ENCODE measurements at places on chromosomes 7 and 10. TPM values are rescaled to one million over a fixed set of nuclear protein-coding genes. Genes with fewer than 3 reads are reported as not detected.
A peak's percentile ranks its signal among the peaks of the same experiment; 100 is the strongest.

The NEUROG3 gene
- polyA plus RNA-seq: not detected

GRCh38 chr7:107891636-107892366 lies 818 bp downstream of the DLD start:
- H3K27me3 ChIP-seq: no peaks in the 10 kb centered on the region
- peaks cover 36% of the 10 kb centered on the region for H3K4me1 ChIP-seq
- DNase-seq: no peak

DNA sequence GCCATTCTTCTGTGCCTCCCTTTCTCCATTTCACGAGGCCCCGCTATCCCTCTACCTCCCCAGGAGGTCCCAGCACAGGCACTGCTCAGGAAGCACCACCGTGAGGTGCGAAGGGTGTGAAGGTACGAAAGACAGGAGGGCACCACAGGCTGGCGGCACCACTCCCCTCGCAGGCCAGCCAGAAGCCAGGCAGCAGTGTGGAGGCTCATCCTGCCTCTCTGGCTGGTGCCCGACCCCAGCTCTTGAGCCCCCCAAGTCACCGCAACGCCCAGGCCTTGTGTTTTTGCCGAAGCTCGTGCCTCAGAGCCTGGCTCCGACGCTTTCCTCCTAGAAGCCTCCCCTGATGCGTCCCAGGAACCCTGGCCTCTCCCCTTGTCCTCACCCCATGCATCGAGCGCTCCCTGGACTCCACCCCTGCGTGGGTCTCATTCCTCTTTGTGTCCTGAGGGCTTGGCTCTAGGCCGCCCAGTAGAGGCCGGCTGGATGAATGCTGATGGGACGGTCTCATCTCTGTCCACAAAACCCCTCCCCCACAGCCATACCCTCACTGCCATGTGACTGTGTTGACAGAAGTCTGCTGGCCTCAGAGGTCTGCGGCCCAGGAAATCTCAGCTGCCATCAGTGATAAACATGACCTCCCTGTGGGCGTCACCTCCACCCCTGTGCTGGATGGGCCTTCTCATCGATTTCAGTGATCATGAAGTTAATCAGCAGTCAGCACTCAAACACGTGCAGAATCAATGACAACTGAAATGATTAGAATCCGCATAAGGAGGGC lies 19.3 kb downstream of the BRI3 start:
- H3K4me3 ChIP-seq: no peak overlapping the region
- no peaks in the 10 kb centered on the region for H3K27me3 ChIP-seq
- DNase-seq: no peak
- no peaks in the 10 kb centered on the region for H3K4me1 ChIP-seq
- no peak overlapping the region for H3K27ac ChIP-seq
- peaks cover 16% of the 10 kb centered on the region for H3K36me3 ChIP-seq

The PIK3CG gene
- 0.13 TPM for polyA plus RNA-seq

DNA sequence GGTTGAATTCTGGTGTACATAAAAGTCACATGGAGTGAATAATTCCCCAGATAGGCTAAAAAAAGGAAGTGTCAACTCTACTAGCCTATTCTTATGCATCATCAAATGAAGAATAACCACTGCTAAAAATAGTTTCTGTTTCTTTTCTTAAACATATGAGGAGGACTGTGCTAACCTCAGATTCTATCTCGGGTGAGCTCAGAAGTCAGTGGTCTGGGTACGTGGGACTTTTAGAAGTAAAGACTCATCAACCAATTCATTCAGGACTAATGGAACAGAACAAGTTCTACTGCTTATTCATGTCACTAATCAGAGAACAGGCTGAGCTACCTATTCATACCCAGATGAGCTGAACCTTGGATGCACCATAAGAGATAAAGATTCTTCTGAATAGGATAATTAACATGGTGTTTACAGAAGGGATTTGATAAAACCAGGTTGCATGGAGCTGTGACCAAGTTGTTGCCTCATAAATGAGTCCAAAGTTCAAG lies 9.5 kb upstream of the ASAH2 start:
- H3K4me3 ChIP-seq: no peak overlapping the region
- no peaks in the 10 kb centered on the region for H3K4me1 ChIP-seq
- H3K27ac ChIP-seq: no peak overlapping the region

The KIAA1549 gene
- polyA plus RNA-seq: 1.4 TPM

- no peak overlapping the region for H3K4me3 ChIP-seq
- no peaks in the 10 kb centered on the region for H3K36me3 ChIP-seq
- DNase-seq: no peak
- no peaks in the 10 kb centered on the region for H3K27me3 ChIP-seq
- no peaks in the 10 kb centered on the region for H3K4me1 ChIP-seq
Measured at GRCh38 chr7:134388336-134389019, 70.4 kb downstream of the AKR1B1 start.

DNA sequence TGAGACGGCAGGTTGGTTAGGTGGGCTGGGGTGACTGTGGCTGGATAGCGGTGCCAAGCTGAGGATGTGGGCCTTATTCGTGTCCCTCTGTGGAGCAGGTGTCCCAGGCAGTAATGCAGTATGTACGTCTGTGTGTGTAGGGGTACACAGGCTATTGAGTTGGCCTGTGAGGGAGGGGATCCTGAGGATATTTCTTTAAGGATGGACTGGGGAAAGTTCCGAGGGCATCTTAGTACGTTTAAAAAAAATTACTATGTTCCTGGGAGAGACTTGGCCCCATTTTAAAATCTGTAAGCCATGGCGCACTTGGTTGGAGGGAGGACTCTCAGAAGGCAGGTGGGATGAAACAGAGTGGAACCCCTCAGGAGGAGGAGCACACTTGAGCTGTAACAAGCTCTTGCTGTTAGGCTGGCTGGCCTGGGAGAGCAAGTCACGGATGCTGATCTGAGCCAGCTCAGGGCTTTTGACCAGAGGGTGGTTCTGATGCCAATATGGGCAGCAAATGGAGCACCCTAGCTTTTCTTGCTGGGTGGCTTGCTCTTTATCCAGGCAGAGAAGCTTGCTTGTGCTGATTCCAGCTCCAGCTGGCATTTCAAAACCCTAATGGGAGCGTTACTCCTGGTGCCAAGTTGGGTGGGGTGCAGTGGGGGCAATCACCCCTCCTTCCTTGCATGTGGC lies 765 bp downstream of the WBP1L start:
- no peaks in the 10 kb centered on the region for H3K27me3 ChIP-seq
- H3K4me3 ChIP-seq: peak overlapping the region; percentile 96
- H3K4me1 ChIP-seq: peaks cover 14% of the 10 kb centered on the region
- peak overlapping the region; percentile 96 for H3K27ac ChIP-seq

GRCh38 chr7:137402536-137403352 lies 59.2 kb upstream of the PTN start:
- H3K27ac ChIP-seq: no peak overlapping the region
- H3K4me3 ChIP-seq: no peak overlapping the region
- no peak for DNase-seq
- H3K27me3 ChIP-seq: no peaks in the 10 kb centered on the region
- no peaks in the 10 kb centered on the region for H3K4me1 ChIP-seq

DNA sequence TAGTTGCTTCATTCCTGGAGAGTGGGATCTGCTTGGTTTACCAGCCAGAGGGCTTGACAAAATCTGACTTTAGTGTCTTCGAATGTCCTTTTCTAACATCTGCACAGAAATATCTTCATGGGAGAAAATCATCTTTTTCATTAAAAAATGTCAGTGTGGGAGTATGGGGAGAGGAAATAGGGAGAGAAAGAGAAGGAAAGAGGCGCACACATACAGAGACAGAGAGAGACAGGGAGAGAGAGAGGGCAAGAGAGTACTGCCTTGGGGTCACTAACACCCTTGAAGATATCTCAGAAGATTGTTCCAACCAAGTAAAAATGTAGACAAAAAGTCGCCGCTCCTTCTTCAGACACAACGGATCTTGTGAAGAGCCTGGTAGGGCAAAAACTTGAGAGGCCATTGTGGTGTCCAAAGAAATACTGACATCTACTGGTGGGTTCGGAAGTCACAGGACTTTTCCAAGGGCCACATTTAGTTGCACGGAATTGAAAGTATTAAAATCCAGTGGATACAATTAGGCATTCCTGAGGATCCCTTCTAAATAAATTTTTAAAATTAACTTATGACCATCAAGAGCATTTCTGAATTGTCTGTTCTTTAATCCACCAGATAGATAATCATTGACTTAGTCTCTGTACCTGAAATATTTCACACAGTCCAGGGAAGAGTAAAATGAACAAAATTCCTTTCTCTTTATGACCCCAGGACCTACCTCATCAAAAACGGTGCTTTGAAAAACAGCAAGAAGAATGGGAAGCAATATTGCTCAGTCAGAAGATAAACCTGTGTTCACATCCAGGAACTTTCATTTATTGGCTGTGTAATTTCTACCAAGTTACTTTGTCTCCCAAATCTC lies 29.7 kb downstream of the VIM start:
- no peaks in the 10 kb centered on the region for H3K36me3 ChIP-seq
- H3K27ac ChIP-seq: no peak overlapping the region
- no peaks in the 10 kb centered on the region for H3K4me1 ChIP-seq
- DNase-seq: no peak
- peak overlapping the region; percentile 28 for H3K4me3 ChIP-seq

GRCh38 chr10:12351447-12351846 lies 2.1 kb downstream of the CAMK1D start:
- peaks cover 10% of the 10 kb centered on the region for H3K4me1 ChIP-seq
- peaks cover 19% of the 10 kb centered on the region for H3K27me3 ChIP-seq
- H3K4me3 ChIP-seq: no peak overlapping the region
- H3K27ac ChIP-seq: no peak overlapping the region

Measured in psoas muscle (tissue), 8 donors.